ENCODE measurements at places on chromosomes 5 and 9.

GRCh38 chr5:92944903-92945604 is 636.0 kb downstream of the NR2F1-AS1 start:
- DNase-seq: no peak

DNA sequence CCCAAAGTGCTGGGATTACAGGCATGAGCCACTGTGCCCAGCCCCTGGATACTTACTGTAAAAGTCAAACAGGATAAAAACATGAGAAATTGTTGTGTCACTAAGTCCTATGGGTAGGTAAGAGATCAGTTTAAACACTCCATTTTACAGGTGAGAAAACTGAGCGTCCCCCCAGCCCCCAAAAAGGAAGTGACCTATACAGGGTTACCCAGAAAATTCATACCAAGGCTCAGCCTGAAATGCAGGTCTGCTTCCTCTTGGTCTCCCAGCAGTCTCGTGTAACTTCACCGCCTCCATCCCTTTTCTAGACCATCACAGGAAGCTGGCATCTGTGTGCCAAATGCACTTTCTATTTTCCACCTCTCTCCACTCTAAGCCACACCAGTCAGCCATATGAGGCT is 57.2 kb downstream of the TMOD1 start:
- DNase-seq: no peak

DNA sequence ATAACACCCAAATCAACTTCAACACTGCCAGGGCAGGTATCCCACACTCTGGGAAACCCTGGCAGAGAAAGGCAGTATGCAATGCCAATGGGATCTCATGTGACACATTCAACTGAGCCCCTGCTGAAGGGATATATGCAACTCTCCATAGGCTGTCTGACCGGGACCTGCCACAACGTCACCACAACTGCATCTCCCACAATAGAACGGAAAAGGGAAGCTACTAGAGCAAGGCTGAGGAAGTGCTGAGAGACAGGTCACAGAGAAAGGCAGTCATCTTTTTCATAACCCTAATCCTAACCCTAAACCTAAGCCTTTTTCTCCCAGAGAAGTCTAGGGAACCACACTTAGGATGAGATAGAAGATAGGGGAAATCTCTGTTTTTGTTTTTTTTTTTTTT is 345.9 kb upstream of the CD180 start:
- DNase-seq: no peak

GRCh38 chr9:69463497-69464068 is 138.6 kb downstream of the ENTREP1 start:
- DNase-seq: no peak

- DNase-seq: no peak
These were observed 91.1 kb downstream of the TRIO start for GRCh38 chr5:14234204-14234603.

DNA sequence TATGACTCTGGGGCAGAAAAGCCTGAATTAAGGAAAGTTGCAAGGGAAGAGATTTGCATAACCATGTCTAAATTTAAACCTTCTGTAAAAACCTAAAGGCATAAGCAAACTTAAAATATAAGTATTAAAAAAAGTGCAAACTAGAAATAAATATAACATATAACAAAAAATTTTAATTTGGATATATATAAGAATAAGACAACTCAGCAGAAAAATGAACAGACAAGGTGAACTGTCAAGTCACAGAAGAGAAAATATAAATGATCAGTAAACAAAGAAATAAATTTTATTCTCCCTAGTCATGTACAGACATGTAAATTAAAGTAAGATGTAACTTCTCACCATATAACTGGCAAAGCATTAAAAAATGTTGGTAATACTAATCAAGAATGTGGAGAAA is 37.0 kb downstream of the C5orf22 start:
- no peak for DNase-seq

DNA sequence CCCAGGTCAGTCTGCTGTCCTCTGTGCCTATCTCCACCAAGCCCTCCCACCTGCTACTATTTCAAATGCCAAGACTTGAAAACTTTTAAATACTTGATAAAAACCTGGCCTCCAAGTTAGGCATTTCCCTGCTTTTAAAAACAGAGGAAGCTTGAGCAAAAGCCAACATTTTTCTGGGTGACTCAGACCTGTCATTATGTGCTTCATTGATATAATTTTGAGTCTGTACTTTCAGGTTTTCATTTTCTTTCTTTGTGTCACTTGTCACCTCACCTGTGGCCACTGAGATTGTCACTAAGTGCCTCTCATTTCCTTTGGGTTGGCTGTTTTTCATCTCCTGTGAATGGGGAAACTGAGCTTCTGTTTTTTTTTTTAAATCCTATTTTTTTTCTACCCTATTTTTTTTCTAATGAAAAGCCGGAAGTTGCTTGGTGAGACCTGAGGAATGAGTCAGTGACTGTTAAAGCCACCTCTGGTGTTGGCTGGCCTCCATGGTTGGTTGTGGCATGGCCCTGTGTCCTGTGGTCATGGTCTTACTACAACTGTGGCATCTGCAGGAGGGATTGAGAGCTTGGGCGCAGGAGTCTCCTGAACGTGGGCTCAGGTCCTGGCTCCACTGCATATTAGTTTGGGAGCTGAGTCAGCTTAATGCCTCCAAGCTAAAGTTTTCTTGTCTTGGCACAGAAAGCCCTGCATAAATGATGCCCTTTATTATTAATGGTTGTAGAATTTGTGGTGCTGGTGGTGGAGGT is 56.7 kb downstream of the ARHGAP26 start:
- DNase-seq: no peak

GRCh38 chr5:81768935-81769452 is 18.1 kb upstream of the SSBP2 start:
- no peak for DNase-seq

Data from stimulated activated CD4-positive, alpha-beta T cell treated with anti-CD3 and anti-CD28 coated beads, Interleukin-1b, Interleukin-23, amount 100 ng/mL, for 4 hours (primary cell).